GM23338 (cell line): ENCODE measurements at places on chromosomes 11 and 22. TPM values are rescaled to one million over a fixed set of nuclear protein-coding genes. Genes with fewer than 3 reads are reported as not detected.

Gene TEX54
- total RNA-seq = not detected in 2 replicates

Gene TRIM29
- 0.16 and 0.28 TPM in 2 replicates for total RNA-seq

Gene ZC3H12C
- 2.4 and 2.6 TPM in 2 replicates for total RNA-seq

DNA sequence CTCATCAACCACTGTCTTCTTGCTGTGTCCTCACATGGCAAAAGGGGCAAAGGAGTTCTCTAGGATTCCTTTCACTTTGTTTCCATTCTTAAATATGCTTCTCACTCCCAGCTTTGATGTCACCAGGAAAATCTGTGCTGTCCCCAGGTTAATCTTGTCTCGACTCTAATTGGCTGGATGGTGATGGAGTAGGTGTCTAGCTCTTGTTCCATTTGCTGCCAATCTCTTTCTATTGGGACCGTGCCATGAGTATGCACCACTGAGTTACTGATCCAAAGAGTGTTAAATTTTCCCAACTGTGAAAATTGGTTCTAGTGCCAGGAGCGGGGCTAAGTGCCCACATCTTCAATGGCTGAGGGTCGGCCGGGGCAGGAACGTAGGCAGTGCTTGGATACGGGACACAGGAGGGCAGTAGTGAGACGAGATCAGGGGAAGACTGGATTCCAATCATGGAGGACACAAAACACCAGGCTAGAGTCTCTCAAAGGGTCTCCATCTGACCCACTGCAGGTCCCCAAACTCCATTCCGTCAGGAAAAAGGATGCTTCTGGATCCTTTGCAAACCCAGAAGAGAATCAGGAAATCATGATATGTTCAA, 47.7 kb upstream of the CSNK2A3 start:
- DNase-seq = peak; percentile 75

- peak; percentile 41 for DNase-seq
Measured at GRCh38 chr22:39724390-39724789, 153.8 kb downstream of the CACNA1I start.

DNA sequence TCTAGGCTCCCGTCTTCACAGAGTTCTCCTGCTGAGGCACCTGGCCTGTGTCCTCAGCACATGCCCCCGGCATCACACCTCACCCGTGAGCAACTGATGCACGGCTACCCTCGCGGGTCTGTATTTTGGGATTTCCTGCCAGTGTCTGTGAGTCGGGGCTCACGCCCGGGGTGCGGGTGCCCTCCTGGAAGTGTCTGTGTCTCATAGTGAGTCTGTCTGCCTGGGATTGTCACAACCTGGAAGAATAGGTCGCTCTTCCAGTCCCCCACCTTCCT, 11.4 kb downstream of the BRSK2 start:
- DNase-seq = no peak

DNA sequence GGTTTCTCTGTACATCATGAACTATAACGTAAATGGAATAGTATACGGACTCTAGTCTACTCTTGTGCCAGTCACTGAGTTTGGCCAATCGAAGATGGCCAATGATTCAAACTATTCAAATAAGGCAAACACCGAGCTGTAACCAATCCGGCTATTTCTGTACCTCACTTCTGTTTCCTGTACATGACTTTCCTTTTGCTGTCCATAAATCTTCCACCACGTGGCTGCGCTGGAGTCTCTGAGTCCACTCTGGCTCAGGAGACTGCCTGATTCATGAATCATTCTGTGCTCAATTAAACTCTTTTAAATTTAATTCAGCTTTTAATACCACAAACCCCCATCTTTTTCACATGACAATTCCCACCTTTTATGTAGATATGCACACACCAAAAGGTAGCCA, 1.5 kb upstream of the JAML start:
- no peak for DNase-seq

- no peak for DNase-seq
Measured at GRCh38 chr11:44219830-44220796, 89.8 kb downstream of the ALX4 start.

GRCh38 chr11:126359431-126360048, 4.1 kb downstream of the ST3GAL4 start:
- no peak for DNase-seq

DNA sequence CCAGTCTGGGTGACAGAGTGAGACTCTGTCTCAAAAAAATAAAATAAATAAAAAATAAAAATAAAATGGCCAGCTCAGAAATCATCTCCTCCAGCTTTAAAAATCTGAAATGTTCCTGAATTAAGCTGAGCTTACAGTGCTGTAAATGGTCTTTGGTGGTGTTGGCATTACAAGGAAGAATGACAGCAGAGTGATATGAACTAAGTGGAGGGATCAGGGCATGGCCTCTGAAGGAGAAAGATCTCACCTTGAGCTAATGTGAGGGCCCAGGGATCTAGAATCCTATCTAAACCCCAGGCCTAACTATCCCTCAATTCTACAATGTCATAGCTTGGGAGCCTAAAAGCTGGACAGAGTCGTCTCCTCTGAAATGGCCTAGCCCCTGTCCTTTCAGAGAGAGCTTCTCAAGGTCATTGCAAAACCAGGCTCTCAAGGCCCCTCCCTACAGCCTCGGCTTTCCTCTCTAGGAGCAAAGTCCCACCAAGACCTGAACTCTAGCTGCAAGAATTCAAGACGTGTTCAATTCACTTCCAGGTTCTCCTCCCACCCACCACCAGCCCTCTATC, 345.4 kb downstream of the BUD13 start:
- no peak for DNase-seq

DNA sequence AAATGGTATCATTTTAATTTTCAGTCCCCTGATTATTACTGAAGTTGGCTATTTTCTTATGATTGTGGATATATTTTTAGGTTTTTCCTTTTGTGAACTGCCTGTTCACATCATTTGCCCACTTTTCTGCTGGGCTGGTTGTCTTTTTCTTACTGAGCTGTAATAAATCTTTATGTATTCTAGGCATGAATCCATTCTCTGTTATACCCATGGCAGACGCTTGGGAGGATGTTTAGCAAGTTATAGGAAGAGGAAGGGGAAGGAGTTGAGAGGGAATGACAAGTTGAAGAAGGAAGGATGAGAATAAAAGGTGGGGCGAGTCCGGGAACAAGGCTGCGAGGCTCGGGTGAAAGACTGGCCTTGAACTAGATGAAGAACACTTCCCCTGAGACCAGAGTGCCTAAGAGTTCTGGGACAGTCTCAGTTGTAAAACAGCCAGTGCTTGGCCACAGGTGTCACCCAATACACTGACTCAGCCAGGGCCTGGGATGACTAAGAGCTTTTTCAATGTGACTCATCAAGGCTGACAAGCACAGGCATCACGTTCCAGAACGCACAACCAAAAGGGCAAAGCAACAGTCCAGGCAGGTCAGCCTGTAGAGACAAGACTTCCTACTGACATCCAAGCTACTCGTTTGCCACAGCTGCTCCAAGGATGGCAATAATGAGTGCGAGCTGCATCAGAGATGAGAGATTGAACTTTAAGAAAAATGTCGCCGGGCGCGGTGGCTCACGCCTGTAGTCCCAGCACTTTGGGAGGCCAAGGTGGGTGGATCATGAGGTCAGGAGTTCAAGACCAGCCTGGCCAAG, 35.2 kb downstream of the LRFN4 start:
- peak; percentile 40 for DNase-seq

GRCh38 chr11:62804310-62805075, 747 bp downstream of the NXF1 start:
- no peak for DNase-seq

DNA sequence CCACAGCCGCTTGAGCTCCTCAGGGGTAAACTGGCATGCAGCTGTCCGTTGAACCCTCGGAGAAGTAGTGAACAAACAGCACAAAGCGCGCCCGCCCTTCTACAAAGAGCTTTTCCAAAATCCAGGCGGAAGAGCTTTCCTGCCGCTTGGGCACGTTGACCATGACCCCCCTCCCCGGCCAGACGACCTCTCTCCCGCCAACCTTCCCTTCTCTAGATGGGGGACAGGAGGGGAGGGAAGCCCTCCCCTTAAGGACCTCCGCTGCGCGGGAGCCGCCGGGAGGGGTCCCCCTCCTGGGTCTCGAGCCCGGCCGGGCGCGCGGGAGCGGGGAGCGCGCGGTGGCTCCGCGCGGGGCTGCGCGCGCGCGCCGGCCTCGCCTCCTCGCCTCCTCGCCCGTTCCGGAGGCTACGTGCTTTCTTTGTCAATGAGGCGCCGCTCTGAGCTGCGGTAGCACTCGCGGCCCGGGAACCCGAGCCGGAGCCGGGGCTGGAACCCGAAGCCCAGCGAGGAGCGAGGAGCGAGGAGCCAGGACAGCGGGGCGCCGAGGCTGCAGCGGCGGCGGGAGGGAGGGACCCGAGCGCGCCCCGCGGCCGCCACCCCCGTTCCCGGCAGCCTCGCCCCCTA, 118.6 kb downstream of the HIPK3 start:
- DNase-seq = peak; percentile 73

GRCh38 chr11:100769165-100769564, 82.1 kb downstream of the ARHGAP42 start:
- peak; percentile 41 for DNase-seq

- DNase-seq = no peak
Measured at GRCh38 chr22:29150701-29151100, 55.0 kb upstream of the EMID1 start.

DNA sequence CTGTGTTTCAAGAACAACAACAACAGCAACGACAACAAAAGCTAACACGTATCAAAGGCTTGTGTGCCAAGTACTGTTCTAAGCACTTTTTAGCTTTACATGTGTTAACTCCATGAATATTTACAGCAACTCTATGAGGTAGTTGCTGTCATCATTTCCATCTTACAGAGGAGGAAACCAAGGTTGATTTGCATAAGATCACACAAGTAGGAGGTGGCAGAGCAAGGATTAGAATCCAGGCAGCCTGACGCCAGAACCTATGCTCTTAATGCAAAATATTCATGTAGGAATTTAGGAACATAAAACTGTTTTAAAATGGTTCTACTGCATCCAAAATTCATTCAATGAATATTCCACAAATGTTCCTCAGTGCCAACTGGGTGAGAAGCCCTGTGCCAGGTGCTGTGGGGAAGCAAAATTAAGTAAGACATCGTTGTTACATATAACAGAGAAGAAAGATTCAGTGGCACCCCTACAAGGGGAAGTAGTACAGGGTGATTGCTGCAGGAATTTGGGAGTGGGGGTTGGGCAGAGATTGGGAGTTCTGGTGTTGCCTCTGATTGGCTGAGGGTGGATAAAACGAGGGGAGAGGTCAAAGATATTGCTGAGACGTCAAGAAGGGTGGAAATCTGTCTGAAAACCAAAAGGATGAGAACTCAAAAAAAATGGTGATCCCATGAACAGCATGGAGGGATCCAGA, 86.1 kb upstream of the ARHGAP20 start:
- no peak for DNase-seq

- DNase-seq = no peak
Measured at GRCh38 chr11:84480131-84480530, 1147.0 kb downstream of the DLG2 start.

DNA sequence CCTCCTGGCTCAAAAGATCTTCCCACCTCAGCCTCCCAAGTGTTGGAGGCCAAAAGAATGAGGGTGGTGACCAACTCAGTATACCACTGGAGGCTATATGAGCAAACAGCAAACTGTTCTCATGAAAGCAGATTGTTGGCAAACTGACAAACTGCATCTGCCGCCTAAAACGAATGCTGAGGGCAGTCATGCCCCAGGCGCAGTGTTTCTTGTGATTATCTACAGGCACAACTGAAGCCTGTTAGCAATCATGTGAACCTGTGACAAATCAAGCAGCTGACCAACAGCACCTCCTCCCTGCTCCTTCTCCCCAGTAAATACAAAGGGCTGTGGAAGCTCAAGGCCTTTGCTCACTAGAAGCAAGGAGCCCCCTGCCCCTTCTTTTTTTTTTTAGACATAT, 47.8 kb downstream of the BTBD10 start:
- no peak for DNase-seq

GRCh38 chr11:133747409-133747808, 97.9 kb downstream of the SPATA19 start:
- no peak for DNase-seq

GRCh38 chr22:21082248-21082647, 36.5 kb downstream of the LRRC74B start:
- no peak for DNase-seq

DNA sequence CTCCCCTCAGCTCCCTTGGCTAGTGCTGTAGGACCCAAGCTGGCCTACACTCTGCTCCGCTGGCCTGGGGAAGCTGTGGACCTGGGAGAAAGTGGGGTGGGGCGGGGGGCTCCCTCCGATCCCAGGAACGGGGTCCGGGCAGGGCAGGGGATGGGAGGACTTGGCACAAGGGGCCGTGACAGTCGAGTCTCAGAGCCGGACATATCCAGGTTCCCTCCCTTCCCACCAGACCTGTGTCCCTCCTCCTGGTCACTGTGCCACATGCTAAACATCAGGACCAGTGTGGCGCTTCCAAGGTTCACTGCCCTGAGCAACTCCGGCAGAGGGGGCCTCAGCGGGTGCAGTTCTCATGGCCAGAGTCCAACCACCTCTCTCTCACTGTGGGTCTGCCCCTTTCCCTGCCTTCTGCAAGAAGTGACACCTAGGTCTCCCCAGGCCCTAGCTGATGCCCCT, 2.0 kb downstream of the DUSP8 start:
- no peak for DNase-seq
